Activated effector memory CD4-positive, alpha-beta T cell treated with Interleukin-2 at 50 U/mL for 16 hours (primary cell): ENCODE measurements at places on chromosomes 11 and 22.
A peak's percentile ranks its signal among the peaks of the same experiment; 100 is the strongest.

- DNase-seq: no peak
Measured at GRCh38 chr11:82308979-82309378, 424.7 kb downstream of the FAM181B start.

- no peak for DNase-seq
Measured at GRCh38 chr11:15874704-15875103, 481.6 kb downstream of the SOX6 start.

DNA sequence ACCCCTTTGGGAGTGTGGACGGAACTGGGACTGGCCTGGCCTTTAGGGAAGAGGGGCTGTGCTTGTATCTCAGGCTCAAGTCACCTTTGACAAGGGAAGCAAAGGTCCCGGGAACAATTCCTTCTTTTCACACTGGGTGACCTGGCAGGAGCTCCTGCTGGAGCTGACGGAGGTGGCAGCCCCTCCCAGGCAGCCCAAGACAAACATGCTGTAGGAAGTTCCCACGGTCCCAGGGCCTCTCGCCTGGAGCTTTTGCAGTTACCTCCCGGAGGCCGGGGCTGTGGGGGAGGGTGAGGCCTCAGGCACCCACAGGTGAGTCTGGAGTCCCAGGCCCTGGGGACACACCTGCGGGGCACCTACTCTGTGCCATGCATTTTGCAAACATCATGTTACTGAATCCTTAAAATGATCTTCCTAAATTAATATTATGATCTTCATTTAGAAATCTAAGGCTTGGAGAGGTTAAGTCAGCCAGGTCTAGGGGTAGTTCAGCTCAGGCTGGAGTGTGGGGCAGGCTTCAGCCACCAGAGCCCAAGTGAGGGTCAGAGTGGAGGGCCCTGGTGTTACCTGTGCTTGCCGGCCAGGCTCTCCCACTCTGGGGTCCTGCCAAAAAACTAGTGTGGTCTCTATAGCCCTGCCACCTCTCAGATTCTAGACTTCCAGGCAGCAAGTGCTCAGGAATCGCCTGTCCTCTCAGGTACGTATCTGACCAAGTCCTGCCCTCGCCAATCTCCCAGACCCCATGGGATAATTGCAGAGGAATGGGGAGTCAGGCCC is 15.7 kb upstream of the MYEOV start:
- no peak for DNase-seq

DNA sequence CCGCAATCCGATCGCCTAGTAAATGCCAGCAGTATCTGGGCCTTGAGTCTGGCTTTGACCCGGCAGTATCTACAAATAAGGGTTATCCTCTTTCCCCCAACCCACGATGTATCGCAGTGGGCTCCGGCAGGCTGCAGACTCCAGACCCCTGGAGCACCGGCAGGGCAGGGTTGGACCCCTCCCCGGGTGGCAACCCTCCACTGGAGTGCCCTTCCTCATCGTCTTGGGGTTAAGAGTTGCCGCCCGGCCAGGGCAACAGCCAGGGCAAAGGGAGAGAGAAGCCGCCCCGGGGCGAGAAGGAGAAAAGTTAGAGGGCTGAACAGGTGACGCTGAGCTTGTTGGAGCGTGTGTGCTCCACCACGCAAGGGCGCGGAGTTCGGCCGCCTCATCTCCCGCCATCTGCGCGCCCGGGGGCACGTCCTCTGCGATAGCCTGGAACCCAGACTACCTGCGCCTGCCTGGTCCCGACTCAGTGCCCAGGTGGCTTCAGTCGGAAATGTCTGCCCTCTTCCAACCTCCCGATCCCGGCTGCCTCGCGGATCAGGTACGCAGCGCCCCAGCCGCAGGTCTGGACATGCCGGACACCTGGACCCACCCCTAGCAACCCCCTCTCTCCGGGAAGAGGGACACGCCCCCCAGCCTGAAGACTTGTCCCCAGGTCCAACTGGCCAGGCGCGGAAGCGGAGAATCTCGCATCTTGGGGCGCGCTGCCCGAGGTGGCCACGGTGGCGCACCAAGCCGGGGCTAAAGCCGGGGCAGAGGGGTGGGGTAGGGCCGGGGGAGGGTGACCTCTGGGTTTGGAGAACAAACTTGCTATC is 1.2 kb downstream of the DSCAML1 start:
- DNase-seq: no peak

DNA sequence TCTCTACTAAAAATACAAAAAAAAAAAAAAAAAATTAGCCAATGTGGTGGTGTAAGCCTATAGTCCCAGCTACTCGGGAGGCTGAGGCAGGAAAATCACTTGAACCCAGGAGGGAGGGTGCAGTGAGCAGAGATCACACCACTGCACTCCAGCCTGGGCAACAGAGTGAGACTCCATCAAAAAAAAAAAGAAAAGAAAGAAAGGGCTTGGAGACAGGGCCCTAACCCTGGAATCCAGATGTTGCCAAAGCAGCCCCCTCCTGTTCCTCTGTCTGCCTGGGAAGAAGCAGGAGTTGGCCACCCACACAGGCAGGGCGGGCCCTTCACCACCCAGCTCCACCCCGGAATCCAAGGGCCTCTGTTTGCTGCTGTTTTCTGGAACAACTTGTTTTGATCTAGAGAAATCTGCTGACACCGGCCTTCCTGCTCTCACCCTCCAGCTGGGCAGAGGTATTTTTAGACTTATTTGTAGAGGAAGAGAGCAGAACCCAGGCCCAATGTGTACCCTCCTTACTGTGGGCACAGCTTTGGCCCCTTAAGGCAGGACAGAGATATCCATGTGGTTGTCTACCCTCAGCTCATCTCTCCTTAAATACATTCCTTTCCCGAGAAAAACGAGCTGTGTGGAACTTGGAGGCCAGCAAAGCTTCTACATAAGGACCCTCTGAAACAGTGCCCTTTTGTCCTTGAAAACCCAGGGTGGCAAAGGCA is 2.7 kb upstream of the NEAT1 start:
- peak; percentile 64 for DNase-seq

DNA sequence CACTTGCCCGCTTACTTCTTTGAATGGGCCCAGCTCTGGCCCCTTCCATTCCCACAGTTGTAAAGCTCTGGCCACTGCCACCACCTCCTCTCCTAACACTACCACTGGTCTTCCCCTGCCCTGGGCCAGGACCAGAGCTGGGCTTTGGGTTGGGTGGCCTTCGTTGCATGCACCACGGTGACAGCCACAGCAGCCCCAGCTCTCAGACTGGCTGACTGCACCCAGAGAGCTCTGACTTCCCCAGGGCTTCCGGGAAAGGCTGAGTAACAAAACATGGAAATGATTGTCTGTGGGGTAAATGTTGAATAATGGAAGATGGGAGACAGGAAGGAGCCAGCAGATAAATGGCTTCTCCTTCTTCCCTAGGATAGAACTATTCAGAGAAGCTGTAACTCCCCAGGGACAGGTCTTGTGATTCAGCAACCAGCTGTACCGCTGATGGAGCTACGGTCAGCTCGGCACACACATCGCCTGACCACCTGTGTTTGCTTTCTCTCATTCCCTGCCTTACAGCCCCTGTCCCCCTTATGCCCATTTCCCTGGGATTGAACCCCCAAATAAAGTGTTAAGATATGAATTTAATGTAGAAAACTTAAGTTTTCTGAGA is 27.6 kb downstream of the SCN4B start:
- no peak for DNase-seq

DNA sequence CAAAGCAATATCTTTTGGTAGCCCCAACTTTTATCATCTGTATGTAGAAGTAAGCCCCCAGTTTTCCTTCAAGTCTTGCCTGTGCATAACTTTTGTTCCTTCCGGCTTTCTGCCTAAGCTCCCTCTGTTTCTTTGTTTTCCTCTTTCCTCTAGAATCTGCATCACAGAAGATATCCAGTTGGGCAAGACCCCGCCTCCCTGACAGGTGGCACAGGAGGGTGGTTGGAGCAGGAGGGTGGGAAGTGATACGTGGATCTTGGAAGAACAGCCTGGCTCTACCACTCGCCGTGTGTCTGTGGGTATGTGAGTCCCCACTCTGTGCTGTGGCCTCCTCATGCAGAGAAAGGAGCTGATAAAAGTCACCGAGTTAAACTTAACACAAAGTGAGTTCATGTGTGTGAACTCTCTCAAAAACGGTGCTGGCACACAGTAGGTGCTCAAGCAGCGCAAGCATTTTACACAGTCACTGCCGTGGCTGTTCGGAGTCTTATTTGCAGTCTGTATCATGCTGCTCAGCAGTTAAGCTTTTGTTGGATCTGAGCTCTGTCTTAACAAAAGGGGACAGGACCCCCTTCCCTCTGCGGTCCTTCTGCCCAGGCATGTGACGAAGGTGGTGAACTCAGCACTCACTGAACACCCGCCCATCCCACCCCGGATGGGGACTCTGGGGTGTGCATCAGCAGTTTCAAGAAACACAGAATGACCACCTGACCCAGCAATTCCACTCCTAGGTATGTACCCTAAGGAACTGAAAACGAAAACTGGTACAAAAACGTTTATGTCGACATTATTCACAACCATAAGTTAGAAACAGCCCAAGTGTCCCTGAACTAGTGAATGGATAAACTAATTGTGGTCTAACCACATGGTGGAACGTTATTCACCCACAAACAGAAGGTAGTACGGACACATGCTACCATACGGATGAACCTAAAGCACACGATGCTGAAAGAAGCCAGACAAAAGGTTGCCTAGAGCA is 249.1 kb downstream of the CTTN start:
- no peak for DNase-seq

- DNase-seq: no peak
Measured at GRCh38 chr11:87251560-87251959, 213.8 kb downstream of the TMEM135 start.

- no peak for DNase-seq
Measured at GRCh38 chr22:36377022-36377631, 10.6 kb downstream of the MYH9 start.

DNA sequence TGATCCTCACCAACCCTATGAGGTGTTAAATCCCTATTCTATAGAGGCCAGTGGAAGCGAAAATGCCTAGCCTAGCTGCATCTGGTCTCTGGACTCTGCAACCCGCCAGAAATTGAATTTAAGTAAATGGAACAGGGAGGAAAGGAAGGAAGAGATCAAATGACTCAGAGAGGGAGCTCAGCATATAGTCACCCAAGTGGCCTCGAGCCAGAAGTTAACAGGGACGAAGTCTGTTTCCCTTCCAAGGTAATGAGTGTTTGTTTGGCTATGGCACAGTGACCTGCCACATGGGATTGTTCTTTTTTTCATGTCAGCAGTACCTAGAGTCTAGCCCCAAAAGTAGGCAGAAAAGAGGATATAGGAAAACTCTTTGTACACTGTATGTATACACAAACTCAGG is 66.3 kb downstream of the PAK1 start:
- no peak for DNase-seq

GRCh38 chr11:106493751-106494150 is 416.3 kb downstream of the AASDHPPT start:
- DNase-seq: no peak

- no peak for DNase-seq
Measured at GRCh38 chr11:84468235-84468634, 1158.9 kb downstream of the DLG2 start.

DNA sequence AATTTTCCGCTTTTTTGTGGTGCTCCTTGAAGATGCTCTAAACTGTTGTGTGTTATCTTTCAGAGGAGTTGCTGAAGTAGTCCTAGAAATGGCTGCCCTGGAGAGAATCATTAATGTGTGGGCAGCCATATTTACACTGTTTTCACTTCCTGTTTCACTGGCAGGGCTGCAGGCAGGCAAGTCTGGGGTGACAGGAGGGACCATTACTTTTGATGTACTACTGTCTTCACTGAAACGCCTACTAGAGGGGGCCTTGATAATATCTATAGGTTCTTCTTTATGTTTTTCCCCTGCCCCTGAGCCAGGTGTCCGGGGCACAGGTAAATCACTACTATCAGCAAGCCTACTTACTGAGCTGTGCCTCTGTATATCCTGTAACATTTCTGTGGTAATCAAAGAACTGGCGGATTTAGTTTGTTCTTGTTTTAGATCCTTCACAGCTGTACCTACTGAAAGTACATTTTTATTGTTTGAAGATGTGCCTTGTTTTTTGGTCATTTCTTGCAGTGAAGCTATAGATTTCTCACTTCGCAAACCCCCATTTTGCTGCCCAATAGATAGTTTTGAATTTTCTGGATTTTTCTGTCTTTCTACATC is 39.7 kb downstream of the ACAT1 start:
- DNase-seq: no peak

DNA sequence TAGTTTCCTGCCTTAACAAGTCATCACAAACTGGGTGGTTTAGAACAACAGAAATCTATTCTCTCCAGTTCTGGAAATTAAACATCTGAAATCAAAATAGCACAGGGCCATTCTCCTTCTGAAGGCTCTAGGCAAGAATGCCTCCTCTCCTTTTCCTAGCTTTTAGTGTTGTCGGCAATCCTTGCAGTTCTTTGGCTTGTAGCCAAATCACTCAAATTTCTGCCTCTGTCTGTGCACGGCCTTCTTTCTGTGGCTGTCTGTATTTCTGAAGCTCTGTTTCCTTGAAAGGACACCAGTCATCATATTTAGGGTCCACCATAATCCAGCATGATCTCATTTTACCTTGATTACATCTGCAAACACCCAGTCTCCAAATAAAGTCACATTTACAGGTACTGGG is 795.5 kb downstream of the METTL15 start:
- no peak for DNase-seq

DNA sequence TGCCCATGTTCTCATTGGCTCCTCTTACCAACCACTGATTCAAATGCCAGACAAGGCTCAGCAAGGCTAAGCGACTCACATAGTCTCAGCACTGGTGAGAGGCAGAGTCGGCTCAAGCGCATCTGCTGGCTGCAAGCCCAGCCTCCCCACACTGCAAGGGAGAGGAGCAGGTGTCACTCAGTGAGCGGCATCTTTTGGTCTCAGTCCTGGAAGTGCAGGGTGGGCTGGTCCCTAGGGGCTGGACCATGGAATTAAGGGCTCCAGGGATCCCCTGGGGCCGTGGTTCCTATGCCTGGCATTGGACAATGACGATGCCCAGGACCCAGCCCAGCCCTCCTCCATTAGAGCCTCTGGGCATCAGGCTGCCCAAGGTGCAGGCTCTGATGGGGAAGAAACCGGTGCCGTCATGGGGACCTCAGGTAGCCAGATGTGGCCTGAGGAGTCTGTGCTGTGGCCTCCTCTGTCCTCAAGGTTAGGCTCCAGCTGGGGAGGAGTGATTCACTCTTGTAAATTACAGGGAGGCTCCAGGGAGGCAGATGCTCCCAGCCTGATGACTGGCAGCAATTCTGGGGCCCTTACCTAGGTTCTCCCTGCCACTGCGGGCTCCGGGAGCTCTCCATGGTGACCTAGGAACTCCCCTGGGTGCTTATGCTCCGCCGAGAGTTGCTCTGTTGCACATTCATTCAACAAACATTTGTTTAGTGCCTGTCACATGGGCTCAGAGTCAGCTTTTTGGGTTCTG is 28.0 kb downstream of the FADS2 start:
- DNase-seq: no peak

- DNase-seq: no peak
Measured at GRCh38 chr11:46588131-46588530, 5.7 kb downstream of the AMBRA1 start.

GRCh38 chr11:45995342-45995734 is 72.9 kb downstream of the LARGE2 start:
- no peak for DNase-seq

GRCh38 chr11:47724041-47724729 is 9.0 kb upstream of the AGBL2 start:
- no peak for DNase-seq
